Aortic smooth muscle cell (primary cell): ENCODE measurements at places on chromosomes 1 and 21. TPM values are rescaled to one million over a fixed set of nuclear protein-coding genes. Genes with fewer than 3 reads are reported as not detected.

Gene MIER1
- 25.1 and 31.4 TPM in 2 replicates for total RNA-seq

Gene HENMT1
- 2.6 and 2.7 TPM in 2 replicates for total RNA-seq

Gene AGT
- 1.3 and 1.5 TPM in 2 replicates for total RNA-seq

Gene OXCT2
- total RNA-seq, result 0.99 and 5.4 TPM in 2 replicates

Gene VSIG8
- under 0.01 and 0.06 TPM in 2 replicates for total RNA-seq

Gene OR2T11
- not detected in 2 replicates for total RNA-seq
